Stimulated activated CD4-positive, alpha-beta T cell treated with anti-CD3 and anti-CD28 coated beads, Interleukin-1b, Interleukin-23, amount 100 ng/mL, for 24 hours (primary cell): ENCODE measurements at places on chromosomes 2 and 18.

- no peak for DNase-seq
Observed at GRCh38 chr2:221006084-221006483, 566.0 kb downstream of the EPHA4 start.

- DNase-seq = no peak
Observed at GRCh38 chr18:55265130-55265675, 305.9 kb upstream of the CCDC68 start.

- DNase-seq = no peak
Observed at GRCh38 chr2:191738003-191738402, 60.1 kb downstream of the NABP1 start.

DNA sequence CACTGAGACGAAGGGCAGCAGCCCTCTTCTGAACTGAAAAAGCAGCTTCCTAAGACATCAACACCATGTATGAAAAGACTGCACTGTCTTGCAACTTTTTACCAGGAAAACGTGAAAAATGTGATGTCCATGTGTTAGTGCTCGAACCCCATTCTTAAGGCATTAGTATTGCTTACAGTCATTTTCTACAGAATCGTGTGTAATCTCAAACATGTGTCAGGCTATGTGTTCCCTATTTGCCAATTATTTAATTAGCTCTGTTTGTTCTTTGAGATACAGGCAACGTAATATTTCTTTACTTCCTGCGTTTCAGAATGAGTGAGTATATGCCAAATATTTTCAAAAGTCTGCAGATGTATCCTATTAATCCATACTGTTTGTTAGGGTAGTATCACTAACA lies 307.7 kb upstream of the CCDC68 start:
- DNase-seq = no peak

DNA sequence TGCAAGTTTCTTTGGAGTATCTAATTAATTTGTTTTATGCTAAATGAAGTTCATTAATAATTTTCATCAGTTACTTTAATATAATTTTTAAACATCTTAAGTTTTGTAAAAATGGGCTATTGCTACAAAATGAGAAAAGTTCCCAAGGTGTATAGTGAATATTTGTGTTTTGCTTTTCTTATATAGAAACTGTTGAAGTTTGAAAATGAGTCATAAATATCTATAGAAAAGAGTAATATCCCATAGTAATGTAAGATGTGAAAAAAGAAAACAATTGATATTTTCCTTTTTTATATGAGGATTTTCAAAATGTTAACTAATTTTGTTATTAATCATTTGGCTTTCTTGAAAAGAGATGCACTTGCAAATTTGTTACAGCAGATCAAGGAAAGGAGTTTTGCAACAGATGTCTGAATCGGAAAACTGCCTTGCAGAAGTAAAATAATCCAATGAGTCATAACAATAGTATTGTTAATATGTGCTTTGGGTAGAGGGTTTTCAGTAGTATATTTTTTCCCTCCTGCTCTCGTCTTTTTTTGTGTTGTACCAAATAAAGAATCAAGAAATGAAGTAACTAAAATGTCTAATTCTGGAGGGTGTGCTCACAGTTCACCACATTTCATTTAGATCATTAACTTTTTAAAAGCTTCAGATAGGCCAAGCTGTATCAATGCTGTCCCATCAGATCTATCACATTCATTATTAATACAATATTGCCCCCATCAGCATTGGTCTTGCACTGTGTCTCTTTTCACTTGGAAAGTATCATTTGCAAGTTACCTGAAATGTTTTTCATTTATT lies 15.5 kb downstream of the DUSP19 start:
- DNase-seq = no peak
